ENCODE measurements at places on chromosomes 16 and 17. TPM values are rescaled to one million over a fixed set of nuclear protein-coding genes. Genes with fewer than 3 reads are reported as not detected.

TP53TG3B gene
- total RNA-seq: not detected

CALB2 gene
- total RNA-seq: not detected

RPH3AL gene
- total RNA-seq: 0.75 TPM

ORC6 gene
- 10.8 TPM for total RNA-seq

PDIA2 gene
- 0.79 TPM for total RNA-seq

CES2 gene
- 29.1 TPM for total RNA-seq

OGFOD1 gene
- total RNA-seq: 88.2 TPM

ABCC11 gene
- 0.26 TPM for total RNA-seq

TERB1 gene
- 0.13 TPM for total RNA-seq

OR1D2 gene
- not detected for total RNA-seq

NLRC3 gene
- 0.06 TPM for total RNA-seq

KLHL10 gene
- not detected for total RNA-seq

CDC27 gene
- total RNA-seq: 132 TPM

GPS1 gene
- 97.9 TPM for total RNA-seq

ALDOC gene
- total RNA-seq: 33.3 TPM

ELMO3 gene
- 0.66 TPM for total RNA-seq

CSH2 gene
- total RNA-seq: not detected

GINS2 gene
- total RNA-seq: 9.2 TPM

FAM83G gene
- 7.4 TPM for total RNA-seq

TNRC6C gene
- total RNA-seq: 8.3 TPM

KCNJ18 gene
- total RNA-seq: not detected

SPIRE2 gene
- 0.79 TPM for total RNA-seq

PTGES3L gene
- not detected for total RNA-seq

Measured in aortic smooth muscle cell (primary cell).